ENCODE measurements at places on chromosomes 6 and 20. TPM values are rescaled to one million over a fixed set of nuclear protein-coding genes. Genes with fewer than 3 reads are reported as not detected.

DNA sequence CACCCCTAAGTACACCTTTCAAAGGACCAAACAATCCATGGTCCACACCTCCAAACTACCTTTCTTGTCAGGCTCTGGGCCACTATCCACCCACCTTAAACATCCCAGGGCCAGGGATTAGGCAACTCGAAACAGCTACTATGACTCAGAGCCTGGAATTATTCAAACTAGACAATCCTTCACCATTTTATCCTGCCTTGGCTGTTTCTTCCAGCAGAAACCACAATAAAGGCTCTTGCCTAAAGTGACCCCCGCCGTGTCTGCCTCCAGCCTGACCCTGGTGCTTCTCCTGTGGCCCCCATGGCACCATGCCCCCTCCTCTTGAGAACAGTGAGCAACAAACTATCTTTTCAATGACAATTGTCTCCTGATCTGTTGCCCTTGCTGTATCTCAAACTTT is 195.5 kb downstream of the EPM2A start:
- no peaks in the 10 kb centered on the region for H3K4me1 ChIP-seq
- H3K27ac ChIP-seq: no peak overlapping the region
- H3K36me3 ChIP-seq: no peaks in the 10 kb centered on the region
- H3K27me3 ChIP-seq: no peaks in the 10 kb centered on the region
- no peak overlapping the region for H3K4me3 ChIP-seq

DNA sequence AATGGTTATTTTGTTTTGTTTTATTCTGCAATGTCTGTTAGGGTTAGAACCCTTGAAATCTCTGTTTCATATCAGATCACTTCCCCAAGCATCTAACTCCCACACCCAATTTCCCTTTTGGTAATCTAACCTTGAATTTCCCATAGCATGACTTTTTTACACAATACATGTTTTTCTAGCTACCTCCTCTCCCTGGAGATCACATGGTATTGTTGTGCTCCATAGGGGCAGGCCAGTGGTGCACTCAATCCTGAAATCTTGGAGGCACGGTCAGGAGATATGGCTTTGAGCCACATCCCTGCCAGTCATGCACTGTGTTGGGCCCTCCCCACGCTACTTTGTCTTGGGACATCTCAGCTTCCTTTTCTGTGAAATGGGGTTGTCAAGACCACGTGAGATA is 36.7 kb upstream of the NNAT start:
- no peak overlapping the region for H3K27ac ChIP-seq
- H3K4me1 ChIP-seq: no peaks in the 10 kb centered on the region
- H3K36me3 ChIP-seq: no peaks in the 10 kb centered on the region
- no peaks in the 10 kb centered on the region for H3K27me3 ChIP-seq
- H3K4me3 ChIP-seq: no peak overlapping the region
- peak; percentile 71 for DNase-seq

DNA sequence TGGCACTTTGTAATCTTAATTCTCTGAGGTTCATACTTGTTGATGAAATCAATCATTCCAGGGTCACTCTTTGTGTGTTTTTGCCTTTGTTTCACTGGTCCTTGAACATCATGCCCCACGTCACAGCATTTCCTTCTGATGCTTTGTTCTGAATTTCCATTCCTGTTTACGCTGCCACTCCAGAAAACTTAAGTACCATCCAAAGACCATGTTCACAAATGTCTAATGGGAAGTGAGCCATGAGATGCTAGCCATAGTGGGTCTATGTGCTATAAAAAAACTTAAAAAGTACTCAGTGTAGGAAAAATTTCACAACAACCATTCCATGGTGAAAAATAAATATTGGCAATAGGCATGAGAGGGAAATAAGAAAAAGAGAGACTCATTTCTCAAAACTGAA is 232.0 kb downstream of the IBTK start:
- H3K36me3 ChIP-seq: no peaks in the 10 kb centered on the region
- no peak for DNase-seq
- H3K4me1 ChIP-seq: peaks cover 21% of the 10 kb centered on the region
- H3K27me3 ChIP-seq: no peaks in the 10 kb centered on the region

DNA sequence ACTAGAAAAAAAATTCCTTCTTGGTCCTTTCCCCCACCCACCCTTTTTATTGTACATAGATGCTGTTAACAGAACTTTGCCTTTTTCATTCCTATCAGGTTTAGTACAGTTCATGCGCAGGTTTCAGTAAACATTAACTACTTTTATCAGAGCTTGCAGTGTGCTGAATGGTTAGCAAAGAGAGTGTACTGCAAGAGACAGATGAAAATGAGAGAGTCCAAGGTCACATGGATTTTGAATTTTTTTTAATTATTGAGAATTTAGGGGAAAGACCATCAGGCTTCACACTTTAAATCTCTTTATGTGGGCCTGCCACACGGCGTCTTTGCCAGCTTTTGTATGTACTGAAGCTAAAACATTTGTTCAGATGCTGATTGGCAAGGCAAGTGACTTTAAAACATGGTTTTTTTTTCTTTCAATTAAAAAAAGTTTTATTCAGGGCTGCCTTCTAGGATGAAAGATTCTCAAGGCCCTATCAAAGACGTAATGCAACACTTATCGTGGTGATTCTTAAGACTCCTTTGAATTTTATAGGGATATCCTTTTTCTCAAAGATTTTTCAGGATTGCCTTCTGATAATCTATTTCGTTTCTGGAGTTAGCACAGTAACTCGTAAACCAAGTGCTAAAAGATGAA is 32.2 kb downstream of the RREB1 start:
- H3K36me3 ChIP-seq: no peaks in the 10 kb centered on the region
- DNase-seq: no peak
- peaks cover 62% of the 10 kb centered on the region for H3K4me1 ChIP-seq
- H3K4me3 ChIP-seq: no peak overlapping the region

GRCh38 chr20:50121858-50122271 is 8.9 kb upstream of the UBE2V1 start:
- no peak overlapping the region for H3K27ac ChIP-seq
- H3K36me3 ChIP-seq: peaks cover 45% of the 10 kb centered on the region
- H3K27me3 ChIP-seq: no peaks in the 10 kb centered on the region
- H3K4me3 ChIP-seq: no peak overlapping the region
- DNase-seq: peak; percentile 33

The ULBP3 gene
- 3.8 TPM for total RNA-seq
